ENCODE measurements at places on chromosomes 16 and 17.
A peak's percentile ranks its signal among the peaks of the same experiment; 100 is the strongest.

GRCh38 chr16:19252904-19253303 lies 32.6 kb upstream of the CLEC19A start:
- DNase-seq: no peak

DNA sequence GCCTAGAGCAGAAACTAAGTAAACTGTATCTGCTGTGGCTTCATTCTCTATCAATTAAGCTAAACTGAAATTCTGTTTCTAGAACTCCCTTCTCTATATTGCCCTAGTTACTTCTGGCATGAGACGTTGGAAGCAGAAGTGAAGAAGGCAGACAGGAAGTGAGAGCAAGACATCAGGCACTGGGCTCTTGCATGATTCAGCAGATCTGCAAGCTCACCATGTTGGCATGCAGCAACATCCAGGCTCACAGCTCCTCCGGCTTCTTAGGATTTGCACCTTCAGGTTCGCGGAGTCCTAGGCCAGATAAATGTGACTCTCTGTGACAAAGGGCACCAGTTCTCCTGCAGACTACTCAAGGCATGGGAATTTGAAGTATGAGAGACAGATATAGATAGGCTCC lies 148.3 kb downstream of the CDH8 start:
- no peak for DNase-seq

DNA sequence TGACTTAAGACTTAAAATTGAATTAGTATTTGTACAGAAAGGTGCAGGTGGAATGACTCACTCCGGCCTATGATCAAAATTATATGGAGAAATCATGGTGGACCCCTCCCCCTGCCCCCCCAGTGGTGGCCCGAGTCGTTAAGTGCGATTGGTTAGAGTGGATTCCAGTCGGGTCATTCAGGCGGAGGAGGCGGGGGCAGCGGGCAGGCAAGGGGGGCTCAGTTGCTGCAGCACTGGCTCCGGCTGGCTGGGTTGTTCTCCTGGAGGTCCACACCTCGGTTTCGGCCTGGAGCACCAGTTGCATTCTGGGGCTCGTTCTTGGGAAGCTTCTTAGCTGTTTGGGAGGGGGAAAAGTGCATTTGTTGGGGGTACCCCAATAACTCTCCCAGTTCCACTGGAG lies 3.0 kb downstream of the HSPB9 start:
- DNase-seq: no peak

GRCh38 chr17:37693328-37693727 lies 50.1 kb upstream of the DDX52 start:
- no peak for DNase-seq

GRCh38 chr17:14942526-14943190 lies 322.5 kb downstream of the PMP22 start:
- no peak for DNase-seq

DNA sequence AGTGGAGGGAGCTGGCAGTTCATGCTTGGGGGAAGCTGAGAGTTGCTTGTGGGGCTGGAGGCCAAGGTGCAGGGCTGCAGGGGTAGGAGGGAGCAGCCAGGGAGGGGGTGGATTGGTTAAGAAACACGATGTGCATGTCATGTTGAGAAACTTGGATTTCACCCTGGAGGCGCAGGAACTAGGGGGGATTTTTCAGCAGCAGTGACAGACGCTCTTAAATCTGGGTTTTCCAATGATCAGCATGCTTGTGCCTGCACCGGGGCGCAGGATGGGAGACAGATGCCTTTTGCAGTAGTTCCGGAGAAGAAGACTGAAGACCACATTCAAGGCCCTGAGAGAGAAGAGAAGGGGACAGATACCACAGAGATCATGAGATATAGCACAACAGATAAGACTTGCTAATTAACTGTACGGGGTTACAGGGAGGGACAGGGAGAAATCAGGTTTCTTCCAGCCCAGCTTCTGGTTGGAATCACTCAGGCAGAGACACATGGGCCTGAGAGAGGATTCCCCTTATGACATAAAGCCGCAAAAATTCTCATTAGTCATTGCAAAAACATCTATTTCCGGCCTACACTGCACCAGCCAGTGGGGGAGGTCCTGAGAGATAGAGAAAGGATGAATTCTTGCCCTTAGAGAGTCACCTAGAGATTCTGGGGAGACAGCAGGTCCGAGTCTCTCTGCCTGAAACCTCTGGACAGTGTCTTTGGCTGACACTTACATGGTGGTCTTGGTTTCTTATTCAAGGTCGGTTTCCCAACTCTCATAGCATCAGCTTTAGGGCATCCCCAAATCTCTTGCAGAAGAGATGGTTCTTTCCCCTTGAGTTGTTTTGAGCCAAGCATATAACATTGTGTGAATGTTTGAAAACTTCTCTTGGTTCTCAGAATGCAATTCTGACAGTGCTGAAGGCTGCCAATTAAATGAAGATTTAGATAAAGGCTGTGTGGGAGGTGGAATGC lies 27.1 kb downstream of the CDH13 start:
- DNase-seq: peak; percentile 70

DNA sequence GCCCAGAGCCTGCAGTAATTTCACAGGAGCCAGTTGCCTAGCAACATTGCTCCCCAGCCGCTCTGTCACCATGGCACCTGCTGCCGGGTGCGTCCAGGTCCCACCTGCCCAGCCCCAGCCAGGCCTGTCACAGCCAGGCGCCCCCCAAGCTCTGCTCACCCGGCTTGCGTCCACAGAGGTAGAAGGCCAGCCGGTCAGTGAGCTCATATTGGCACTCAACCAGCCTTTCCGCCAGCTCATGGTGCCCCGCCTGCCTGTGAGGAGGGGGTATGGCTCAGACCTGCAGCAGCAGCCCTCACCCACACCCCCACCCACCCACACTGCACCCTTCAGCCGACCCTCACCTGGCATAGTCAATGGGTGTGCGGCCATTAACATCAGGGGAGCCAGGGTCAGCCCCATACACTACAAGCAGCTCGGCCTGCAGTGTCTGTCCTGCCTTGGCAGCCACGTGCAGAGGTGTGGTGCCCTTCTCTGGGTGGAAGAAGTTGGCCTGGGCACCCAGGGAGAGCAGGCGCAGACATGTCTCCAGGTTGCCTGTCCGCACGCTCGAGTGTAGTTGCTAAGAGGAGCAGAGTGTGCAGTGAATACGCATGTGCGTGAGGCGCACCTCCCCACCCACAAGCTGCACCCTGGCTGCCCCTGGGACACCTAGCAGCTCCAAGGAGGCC lies 7.7 kb downstream of the GIT1 start:
- no peak for DNase-seq

DNA sequence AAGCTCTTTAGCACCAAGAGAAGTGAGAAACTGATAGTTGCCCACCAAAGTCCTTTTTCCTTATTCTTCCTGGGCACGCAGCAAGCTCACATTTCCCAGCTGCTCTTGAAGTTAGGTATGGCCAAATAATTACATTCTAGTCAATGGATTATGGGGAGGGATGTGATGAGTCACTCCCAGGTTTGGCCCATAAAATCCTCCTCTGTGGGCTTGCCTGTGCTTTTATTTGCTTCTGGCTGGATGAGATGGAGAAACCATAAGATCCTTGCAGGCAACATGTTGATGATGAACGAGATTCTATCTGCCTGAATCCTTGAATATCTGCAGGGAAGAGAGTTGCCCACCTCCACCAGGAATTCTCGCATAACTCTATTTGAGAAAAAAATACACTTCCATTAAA lies 568.3 kb upstream of the SALL1 start:
- no peak for DNase-seq

DNA sequence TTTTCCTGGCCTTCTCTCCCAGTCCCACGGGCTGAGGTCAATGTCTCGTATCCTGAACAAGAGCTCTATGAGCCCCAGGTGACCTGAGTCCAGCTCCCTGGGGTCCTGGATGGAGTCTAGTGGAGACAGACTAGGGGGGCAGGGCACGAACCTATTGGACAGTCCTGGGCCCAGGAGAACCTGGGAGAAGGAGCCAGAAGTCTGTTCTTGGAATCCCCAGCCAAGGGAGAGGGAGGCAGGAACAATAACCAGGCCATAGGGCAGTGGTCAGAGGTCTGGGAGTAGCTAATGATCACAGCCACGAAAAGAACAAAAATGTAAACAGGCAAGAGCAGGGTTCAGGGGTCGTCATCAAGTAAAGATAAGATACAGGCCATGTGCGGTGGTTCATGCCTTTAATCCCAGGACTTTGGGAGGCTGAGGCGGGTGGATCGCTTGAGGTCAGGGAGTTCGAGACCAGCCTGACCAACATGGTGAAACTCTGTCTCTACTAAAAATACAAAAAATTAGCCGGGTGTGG lies 60.8 kb downstream of the COPRS start:
- no peak for DNase-seq

- no peak for DNase-seq
Observed at GRCh38 chr17:9290226-9290613, 268.9 kb downstream of the NTN1 start.

- DNase-seq: no peak
Observed at GRCh38 chr16:51125992-51126391, 25.1 kb downstream of the SALL1 start.

DNA sequence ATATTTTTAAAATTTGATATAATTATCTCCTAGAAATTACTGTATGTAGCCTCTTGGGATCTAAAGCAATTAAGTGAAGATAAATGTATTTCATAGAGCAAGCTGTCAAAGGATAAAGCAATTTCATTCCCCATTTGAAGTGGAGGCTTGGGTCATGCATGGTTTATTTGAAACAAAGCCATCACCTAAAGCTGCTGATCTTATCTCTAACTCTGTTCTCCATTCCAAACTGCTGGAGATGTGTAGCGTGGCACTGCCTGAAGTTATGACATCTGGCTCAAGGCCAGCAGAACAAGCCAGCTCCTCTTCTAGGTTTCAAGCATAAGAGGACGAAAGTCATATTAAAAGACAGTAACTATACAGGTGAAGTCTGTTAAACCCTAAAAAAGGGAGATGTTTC lies 83.9 kb downstream of the HIC1 start:
- DNase-seq: no peak

DNA sequence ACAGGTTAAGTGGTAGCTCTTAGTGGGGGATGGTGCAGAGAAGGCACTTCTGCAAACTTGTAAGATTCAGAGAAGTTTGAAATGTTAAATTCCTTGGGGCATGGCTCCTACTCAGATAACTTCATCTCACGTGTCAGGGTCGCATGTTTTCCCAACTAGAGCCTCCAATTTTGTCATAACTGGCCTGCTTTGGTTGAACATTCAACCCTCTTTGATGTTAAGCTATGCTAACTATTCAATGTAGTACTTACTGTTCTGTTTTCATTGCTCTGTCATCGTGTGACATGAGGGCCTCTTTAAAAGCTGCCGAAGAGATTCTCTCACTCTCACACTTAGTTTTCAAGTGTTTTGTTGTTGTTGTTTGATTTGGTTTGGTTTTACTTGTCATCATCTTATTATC lies 280.8 kb downstream of the CDH11 start:
- DNase-seq: no peak

- no peak for DNase-seq
Observed at GRCh38 chr16:80066805-80067580, 466.5 kb upstream of the MAF start.

- no peak for DNase-seq
Observed at GRCh38 chr16:81251871-81252270, 13.4 kb downstream of the BCO1 start.

DNA sequence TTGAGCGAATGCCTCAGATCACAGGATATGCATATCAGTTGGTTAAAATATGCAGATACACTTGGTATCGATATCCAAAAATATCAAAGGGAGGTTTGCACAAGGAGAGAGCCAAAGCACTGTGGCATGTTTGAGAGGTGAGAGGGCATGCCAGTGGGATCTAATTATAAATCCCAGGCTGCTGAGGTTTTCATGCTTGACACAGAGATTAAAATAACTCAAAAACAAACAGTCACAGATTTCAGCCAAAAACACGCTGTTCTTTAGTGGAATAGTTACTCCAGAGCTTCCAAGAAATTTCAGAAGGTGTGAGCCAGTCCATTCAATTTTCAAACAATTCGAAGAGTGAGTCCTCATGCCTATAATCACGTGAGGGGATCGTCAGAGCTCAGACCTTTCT lies 477.9 kb downstream of the SOX9 start:
- DNase-seq: no peak

All from activated CD4-positive, alpha-beta T cell treated with anti-CD3 and anti-CD28 coated beads, Interleukin-2, amount 10 ng/mL, durations not matched to agents 7 days and 5 days (primary cell).